Cardiac septum (tissue), 1 donor: ENCODE measurements at places on chromosomes 4 and X. TPM values are rescaled to one million over a fixed set of nuclear protein-coding genes. Genes with fewer than 3 reads are reported as not detected.

CLCN4 gene
- 23.4 TPM for total RNA-seq

TKTL1 gene
- 3.2 TPM for total RNA-seq

RGS12 gene
- 19.1 TPM for total RNA-seq

DNA sequence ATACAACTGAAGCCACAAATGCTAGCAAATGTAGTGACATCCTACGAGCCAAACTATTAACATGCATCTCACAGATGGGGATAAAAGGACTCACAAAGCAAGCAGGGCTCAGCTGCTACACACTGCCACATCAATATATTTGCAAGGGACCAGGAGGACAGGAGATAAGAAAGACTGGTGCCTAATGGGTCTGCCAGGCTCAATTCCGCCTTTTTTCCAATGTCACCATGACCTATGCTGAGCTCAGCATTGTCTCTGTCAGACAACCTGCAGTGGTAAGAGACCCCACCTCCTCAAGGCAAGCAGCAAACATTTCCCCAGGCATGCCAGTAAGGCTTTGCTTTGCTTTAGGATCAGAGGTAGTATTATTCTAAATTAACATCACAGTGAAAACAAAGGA lies 435 bp downstream of the DCX start:
- no peak for DNase-seq

GAGE13 gene
- total RNA-seq = not detected
